Mesothelial cell of epicardium (in vitro differentiated cells): ENCODE measurements at places on chromosomes 16 and 17.

DNA sequence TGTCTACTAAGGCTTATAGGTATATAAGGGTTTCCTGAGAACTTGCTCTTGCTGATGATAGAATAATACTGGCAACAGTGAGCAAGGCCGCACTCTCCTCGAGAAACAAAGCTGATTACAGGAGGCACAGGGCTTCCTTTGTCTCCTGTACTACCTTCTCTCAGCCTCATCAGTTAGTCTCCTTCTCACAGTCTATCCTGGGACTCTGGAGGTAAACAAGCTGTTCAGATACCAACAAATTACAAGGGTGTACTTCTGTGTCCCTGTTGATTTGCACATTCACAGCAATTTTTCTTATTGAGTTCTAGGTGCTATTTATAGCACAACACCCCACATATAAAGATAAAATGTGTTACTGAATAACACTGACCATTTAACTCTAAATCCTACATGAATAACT lies 98.7 kb downstream of the TRIM37 start:
- DNase-seq, result no peak

DNA sequence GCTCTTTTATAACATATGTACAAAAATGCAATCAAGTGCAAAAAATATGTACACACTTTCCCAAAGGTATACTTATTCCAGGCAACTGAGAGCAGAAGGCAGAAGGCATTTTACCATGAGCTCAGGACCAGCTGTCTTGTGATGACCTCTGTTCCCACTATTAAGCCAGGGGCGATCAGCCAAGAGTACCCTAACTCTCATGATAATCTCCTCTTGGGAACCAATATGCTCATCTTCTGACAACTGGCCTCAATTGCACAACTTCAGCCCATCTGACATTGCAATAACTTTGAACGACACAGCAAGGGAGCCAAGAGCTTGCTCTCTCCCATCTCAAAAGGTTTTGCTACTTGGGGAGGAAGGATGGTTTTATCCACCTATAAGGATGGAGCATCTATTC lies 471.9 kb downstream of the HS3ST3B1 start:
- DNase-seq, result peak; percentile 14

DNA sequence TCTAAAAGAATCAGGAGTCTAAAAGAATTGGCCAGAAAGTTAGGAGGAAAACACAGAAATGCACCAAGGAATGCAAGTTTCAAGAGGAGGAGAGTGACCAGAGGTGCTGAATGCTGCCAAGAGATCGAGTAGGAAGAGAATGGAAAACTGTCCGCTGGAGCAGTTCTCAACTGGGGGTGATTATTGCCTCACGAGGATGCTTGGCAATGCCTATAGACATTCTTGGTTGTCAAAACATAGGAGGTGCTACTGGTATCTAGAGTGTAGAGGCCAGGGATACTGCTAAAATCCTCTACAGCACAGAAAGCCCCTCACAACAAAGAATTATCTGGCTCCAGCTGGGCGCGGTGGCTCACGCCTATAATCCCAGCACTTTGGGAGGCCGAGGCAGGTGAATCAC lies 82.1 kb upstream of the NOL11 start:
- no peak for DNase-seq

GRCh38 chr16:65531475-65531874 lies 409.6 kb upstream of the CDH11 start:
- DNase-seq, result no peak

GRCh38 chr16:47634126-47634525 lies 173.0 kb downstream of the PHKB start:
- no peak for DNase-seq

DNA sequence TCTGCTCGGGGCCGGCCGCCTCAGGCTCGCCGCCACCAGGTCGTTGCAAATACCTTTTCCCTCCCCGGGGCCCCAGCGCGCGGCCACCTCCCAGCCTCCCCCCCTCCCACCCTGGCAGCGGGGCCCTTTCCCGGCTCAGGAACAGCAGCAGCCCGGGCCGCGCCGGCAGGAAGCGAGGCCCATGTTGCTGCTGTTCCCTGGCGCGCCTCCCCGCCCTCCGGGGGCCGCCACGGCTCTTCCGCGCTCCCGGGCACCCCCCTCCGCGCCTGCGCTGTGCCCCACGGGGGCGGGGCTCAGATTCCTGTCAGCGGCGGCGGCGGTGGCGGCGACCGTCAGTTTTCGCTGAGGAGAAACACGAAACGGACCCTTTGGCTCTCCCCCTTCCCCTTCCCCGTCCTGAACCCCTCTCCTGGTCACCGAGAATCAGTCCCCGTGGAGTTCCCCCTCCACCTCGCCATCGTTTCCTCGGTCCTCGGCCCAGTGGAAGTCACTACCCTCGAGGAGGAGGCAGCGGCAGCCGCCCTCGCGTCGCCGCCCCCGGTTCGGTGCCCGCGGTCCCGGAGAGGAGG lies at the start of gene NFAT5:
NFAT5 (plus strand) TSS at position 296 of the 569 bp plus-strand sequence. CDS start 336 bp downstream, outside the sequence.
- DNase-seq, result peak; percentile 99

GRCh38 chr16:64089697-64090096 lies 1032.2 kb downstream of the CDH11 start:
- DNase-seq, result no peak

DNA sequence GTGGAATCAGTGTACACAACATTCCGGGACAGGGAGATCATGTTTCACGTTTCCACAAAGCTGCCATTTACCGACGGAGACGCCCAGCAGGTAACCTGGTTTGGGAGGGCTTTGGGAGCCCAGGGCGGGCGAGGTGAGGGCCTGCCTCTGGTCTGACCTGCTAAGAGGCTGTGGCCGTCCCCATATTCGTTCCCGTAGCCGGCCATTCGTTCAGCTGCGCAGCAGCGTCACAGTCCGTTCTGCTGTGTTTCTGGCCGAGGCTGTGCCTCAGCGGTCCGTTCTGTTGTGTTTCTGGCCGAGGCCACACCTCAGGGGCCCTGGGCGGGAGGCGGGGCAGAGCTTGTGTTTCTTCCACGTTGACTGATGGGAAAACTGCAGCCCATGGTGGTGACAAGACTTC lies 68.0 kb downstream of the OR1D5 start:
- no peak for DNase-seq

DNA sequence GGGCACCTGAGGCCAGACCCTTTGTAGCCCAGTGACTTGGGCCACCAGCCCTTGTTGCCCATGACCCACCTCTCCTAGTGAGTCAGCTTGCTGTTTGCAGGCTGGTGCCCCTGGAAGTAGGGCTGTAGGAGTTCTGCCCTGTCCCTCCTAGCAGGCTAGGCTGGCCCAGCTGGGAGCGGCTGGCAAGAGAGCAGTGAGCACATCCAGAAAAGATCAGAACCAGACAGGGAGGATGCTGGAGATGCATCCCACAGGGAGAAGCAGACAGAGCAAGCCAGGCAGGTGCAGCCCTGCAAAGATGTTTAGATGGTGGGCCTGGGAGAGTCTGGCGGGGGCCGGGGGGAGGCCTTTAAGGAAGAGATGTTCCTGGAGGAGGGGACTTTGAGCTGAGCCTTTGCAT lies 2.4 kb downstream of the SLC5A10 start:
- no peak for DNase-seq

- no peak for DNase-seq
Measured at GRCh38 chr17:77916264-77916663, 42.2 kb upstream of the TNRC6C start.

DNA sequence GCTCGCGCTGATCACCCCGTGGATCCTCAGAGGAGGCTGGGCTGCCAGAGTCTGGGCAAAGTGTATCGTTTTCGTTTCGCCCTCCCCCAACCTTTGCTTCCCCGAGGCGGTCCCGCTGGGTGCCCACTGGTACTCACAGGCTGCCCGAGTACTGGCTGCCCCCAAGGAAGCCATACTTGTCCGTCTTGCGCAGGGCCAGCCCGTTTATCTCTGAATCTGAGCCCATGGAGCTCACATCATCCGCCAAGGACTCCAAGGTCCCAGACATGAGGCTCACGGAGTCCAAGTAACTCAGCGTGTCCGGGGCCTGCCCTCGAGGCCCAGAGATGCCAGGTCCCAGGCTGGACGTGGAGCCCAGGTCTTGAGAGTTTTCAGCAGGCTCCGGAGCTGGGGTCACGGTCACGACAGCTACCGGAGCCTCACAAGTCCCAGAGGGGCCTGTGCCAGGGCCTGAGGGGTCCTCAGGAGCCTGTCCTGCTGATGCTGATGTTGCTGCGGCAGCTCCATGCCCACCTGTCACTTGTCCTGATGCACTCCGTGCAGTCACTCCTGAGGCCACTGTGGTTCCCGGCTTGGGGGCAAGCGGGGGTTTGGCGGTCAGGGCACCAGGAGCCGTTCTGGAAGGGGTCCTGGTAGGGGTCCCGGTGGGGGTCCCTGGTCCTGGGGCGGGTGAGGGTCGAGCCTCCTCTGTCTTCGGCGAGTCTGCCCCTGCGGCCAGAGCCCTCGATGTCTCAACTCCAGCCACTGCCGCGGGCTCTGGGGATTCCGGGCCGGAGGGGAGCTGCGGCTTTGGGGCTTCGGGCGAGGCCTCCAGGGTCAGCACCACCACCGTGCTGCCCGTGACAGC lies 980 bp downstream of the TBC1D10B start:
- DNase-seq, result no peak

- peak; percentile 70 for DNase-seq
Measured at GRCh38 chr17:62965686-62966425, at the start of gene TANC2. TANC2 (plus strand) TSS chr17:62966235; CDS start chr17:63009560, 43,325 bp downstream.

DNA sequence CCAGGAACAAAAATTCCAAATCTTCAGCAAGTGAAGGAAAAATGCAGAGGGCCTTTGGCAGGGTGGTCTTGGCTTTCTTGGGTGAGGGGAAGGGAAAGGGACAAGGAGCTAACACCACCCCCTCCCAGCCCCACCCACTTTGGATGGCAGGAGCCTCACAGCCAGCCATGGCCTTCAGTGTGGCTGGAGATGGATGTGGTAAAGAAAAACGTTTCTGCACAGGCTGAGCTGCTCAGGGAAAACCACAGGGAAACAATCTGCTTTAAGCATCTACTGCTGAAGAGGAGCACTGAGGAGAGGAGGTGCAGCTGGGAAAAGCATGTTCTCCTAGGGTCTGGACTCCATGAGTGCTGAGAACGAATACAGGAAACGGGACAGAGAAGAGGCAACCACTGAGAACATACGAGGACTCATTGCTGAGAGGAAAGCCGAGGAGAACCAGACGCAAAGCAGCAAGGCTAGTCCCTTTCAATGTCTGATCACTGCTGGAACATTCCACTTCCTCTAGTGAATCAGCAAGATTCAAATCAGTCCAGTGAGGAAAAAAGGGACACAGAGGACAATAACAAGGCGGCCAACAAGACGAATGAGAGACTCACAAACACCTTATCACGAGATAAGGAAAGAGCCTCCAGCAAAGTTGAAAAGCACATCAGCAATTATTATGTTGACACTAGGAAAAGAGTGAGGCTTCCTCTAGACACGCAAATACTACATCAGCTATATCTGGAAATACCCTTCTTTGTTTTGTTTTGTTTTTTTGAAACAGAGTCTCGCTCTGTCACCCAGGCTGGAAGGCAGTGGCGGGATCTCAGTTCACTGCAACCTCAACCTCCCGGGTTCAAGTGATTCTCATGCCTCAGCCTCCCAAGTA lies 41.7 kb downstream of the ZZEF1 start:
- no peak for DNase-seq

- peak; percentile 65 for DNase-seq
Measured at GRCh38 chr17:27651411-27652345, 20.7 kb downstream of the LGALS9 start.

- DNase-seq, result no peak
Measured at GRCh38 chr16:31435341-31436220, 7.0 kb downstream of the ZNF843 start.

GRCh38 chr17:57350266-57350665 lies 93.9 kb downstream of the MSI2 start:
- no peak for DNase-seq

DNA sequence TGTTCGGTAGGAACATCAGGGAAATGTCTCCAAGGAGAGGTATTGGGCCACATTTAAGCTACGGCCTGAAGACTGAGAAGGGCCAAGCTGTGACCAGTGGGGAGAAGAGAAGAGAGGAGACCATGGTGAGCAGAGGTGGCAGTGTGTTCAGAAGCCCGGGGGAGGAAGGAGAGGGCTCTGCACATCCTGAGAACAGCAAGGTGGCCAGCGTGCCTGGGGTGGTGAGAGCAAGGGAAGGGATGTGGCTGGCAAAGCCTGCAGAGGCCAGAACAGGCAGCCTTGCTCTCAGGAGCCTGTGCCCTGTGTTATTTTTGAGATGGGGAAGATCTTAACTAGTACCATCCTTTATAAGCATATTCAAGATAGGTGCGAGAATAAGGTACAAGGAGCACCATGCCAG lies 933.5 kb upstream of the EEF2KMT start:
- no peak for DNase-seq

- no peak for DNase-seq
Measured at GRCh38 chr17:74276541-74277009, 2.5 kb downstream of the DNAI2 start.

DNA sequence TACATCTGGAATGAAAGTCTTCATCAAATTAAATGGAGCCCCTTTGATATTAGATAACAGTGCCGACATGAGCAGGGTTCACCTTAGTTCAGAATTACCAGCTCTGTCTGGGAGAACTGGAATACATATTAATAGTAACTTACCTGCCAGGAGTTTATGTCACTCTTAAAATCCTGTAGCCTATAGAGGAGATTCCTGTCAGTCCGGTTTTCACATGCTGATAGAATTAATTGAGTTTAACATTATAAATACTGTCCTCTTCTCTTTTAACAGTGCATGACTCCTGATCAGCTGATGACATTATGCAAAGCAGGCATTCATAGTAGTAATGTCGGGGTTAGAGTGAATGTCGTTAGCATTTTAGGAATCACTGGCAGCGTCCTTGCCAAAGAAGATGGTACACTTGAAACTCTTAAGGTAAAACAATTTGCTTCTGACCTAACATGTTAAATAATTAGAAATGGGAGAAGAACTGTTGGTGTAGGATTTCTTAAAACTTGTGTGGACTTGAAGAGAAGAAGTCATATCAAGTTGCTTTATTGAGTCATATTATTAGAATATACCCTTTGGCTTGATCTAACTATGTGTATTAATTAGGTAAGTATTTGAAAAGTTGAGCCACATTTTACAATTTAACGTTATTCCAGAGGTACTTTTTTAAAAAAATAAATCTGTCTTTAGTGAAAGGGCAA lies 34.3 kb downstream of the HEATR3 start:
- DNase-seq, result no peak

GRCh38 chr17:57662041-57662440 lies 83.1 kb downstream of the CCDC182 start:
- DNase-seq, result no peak

GRCh38 chr16:17380613-17381012 lies 90.1 kb downstream of the XYLT1 start:
- no peak for DNase-seq

DNA sequence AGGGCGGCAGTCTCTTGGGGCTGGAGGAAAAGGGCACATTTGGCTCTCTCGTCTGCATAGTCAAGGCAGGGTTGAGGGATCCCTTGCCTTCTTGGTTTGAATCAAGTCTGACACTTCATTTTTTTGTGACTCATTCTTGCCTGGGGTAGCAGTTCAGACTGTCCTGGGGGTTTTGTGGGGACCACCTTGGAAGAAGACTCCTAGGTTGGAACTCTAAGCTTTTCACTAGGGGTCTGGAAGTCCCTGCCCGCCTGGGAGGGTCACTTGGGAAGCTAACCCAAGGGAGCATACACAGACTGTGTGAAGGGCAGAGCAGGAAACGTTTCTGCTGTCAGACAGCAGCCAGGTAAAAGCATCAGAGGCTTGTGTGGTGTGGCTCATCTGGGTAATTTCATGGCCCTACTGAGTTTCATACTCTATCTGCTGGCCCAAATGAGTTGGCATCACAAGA lies 11.3 kb downstream of the YPEL2 start:
- DNase-seq, result no peak
